ENCODE measurements at places on chromosomes 2 and 18.
A peak's percentile ranks its signal among the peaks of the same experiment; 100 is the strongest.

DNA sequence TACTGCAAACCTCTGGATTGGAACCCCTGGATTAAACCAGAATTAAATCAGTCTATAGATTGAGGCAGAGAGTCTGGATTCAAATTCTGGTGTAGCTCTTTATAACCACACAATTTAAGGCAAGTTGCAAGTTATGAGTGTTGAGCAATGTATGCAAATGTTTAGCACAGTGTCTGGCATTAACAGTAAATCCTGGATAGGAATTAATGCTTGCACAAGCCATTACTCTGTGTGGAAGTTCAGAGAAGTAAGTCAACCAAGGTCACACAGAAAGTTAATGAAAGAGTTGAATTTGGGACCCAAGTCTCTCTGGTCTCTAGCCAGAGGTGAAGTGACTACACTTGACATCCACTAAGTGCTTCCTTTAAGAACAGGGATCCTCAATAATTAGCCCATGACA lies 2.0 kb upstream of the MARCO start:
- DNase-seq = no peak

- DNase-seq = no peak
Observed at GRCh38 chr2:238286551-238286950, 1.9 kb downstream of the PER2 start.

GRCh38 chr2:205387350-205388055 lies 294.8 kb upstream of the NRP2 start:
- DNase-seq = no peak

DNA sequence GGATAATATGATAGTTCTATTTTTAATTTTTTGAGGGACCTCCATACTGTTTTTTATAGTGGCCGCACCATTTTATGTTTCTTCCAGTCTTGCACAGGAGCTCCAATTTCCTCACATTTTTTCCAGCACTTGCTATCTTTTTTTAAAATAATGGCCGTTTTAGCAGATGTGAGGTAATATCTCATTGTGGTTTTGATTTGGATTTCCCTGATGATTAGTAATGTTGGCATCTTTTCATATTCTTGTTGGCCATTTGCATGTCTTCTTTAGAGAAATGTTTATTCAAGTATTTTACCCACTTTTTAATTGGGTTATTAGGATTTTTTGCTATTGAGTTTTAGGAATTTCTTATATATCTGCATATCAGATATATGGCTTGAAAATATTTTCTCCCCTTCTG lies 29.9 kb upstream of the NAPG start:
- DNase-seq = no peak

GRCh38 chr2:109331896-109332848 lies 203.2 kb downstream of the SH3RF3 start:
- DNase-seq = no peak

GRCh38 chr2:54061272-54061671 lies 54.1 kb upstream of the ACYP2 start:
- no peak for DNase-seq

DNA sequence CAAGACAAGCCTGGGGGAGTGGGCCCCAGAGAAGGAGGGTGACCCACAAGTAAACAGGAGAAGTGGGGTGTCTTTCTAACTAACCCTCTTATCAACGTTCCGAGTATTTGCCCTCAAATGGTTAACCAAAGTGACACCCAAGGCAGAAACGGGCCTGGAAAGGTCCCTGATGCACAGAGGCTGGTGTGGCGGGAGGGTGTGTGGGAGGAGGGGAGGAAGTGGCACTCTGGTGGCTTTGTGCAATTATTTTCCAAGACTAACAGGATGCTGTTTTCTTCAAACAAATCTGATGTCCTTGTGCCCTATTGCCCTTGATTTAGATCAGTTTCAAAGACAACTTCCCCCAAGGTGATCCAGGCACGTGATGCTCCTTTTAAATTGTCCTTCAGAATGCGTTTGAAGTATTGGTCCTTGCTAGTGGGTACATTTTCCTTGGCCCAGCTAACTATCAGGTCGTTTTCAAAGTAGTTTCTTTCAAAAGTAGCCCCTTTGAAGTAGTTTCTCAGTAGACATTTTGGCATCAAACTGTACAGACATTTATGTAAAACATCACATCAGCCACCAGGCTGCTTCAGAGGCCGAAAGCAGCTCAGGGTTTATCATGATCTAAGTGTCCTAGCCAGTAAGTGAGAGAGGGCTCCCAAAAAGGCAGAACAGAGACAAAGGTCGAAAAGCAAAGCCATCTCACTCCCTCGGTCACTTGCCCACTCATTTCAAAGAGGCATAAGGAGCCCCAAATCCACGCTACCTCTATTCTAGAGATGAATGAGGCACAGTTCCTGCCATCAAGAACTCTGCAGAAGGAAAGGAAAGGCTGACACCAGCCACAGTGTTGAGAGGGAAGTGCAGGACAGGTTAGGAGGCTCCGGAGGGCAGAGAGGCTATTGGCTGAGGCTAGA lies 371.1 kb upstream of the ID2 start:
- peak; percentile 47 for DNase-seq

GRCh38 chr2:239429473-239430350 lies 28.9 kb upstream of the HDAC4 start:
- DNase-seq = no peak

DNA sequence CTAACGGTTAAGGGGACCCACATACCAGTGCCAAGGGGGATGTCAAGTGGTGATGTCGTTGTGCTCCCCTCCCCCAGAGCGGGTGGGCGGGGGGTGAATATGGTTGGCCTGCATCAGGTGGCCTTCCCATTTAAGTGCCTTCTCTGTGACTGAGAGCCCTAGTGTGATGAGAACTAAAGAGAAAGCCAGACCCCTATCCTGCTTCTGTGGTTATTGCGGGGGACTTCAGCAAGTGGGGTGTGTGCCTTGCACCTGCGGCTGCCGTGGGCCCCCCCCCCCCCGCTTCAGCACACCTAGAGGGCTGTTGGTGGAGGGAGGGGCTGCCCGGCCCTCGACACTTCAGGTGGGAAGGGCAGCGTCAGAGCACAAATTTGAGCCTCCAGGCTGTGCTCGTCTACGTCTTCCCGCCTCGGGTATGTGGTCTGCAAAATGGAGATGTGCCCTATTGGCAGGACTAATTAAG lies 6.1 kb downstream of the CTDSP1 start:
- DNase-seq = no peak

DNA sequence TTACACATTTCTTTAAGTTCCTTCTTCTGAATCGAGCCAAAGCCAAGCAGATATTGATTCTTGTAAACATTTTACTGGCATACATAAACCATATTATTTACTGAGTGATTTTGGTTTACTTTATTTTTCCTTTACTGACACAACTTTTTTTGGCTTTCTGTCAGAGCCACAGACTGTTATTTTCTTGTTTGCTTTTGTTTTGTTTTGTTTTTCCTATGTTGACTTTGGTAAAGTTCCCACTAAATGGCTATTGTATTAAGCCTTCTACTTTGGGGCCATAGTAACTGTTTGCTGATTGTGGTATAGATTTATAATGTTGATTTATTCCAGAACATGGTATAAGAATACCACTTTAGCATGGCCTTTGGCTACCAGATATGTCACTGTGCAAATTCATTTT lies 419.4 kb downstream of the DCDC2C start:
- DNase-seq = no peak

DNA sequence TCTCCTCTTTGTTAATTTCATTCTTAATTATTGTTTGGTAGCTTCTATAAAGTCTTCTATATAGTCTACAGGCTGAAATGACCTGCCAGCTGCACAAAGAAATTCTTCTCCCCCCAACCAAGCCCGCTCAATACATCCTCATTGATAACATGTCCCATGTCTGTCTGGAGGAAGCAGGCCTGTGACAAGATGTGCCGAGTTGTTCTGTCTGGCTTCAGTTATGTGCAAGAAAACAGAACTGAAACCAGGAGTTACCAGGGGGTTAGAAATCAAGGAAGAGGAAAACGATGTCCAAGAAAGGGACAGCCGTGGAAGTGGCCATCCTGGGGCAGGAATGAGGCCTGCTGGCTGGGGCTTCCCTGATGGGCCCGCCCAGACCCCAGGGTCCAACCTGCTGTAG lies 57.6 kb downstream of the MTCL1 start:
- DNase-seq = no peak

- no peak for DNase-seq
Observed at GRCh38 chr18:72910045-72910444, 42.3 kb upstream of the NETO1 start.

- DNase-seq = no peak
Observed at GRCh38 chr18:75810961-75811551, 383.6 kb upstream of the SMIM21 start.

- DNase-seq = no peak
Observed at GRCh38 chr2:28544036-28544346, 48.1 kb downstream of the PLB1 start.

- DNase-seq = no peak
Observed at GRCh38 chr2:222569826-222570225, 86.1 kb downstream of the FARSB start.

DNA sequence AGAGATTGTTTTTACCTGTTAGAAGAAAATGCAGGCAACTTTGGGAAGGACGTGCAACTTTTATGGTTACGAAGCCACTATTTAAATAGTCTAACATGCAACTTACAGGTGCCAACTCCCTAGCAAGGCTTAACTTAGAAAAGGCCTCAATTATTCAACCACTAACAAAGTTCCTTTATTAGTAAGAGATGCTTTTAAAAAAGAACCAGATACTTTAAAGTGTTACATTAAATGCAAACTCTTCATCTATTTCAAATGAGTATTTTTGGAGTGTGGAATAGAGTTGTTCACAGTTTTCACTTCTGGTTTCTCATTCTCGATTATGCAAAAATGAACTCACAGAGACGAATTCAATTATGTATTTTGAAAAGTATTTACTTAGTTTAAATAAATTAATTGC lies 51.7 kb downstream of the PELI1 start:
- no peak for DNase-seq

- DNase-seq = no peak
Observed at GRCh38 chr18:892316-892715, 12.4 kb upstream of the ADCYAP1 start.

- no peak for DNase-seq
Observed at GRCh38 chr18:79682894-79683625, 3.5 kb downstream of the CTDP1 start.

- no peak for DNase-seq
Observed at GRCh38 chr18:45448871-45449270, 166.4 kb upstream of the SLC14A2 start.

DNA sequence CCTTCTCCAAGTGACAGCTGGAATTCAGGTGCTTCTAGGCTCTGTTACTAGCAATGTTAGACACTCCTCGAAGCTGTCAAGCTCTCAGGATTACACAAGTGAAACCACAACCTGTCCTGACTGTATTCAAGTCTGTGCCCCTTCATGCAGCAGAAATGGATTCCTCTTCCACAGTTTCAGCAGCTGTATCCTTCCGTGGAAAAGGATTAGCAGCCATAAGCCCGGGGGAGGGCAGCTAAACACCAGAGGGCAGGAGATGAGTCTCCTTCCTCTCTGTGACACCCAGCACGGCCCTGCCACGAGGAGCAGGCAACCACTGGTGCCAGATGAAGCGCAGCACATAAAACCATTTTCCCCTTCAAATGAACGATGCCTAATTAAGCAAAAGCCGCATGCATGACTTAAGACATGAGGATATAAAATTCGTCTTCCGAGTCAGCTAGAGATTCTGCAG lies 1.2 kb downstream of the ST3GAL5 start:
- peak; percentile 32 for DNase-seq

- DNase-seq = no peak
Observed at GRCh38 chr2:9085353-9085752, 81.9 kb upstream of the MBOAT2 start.

DNA sequence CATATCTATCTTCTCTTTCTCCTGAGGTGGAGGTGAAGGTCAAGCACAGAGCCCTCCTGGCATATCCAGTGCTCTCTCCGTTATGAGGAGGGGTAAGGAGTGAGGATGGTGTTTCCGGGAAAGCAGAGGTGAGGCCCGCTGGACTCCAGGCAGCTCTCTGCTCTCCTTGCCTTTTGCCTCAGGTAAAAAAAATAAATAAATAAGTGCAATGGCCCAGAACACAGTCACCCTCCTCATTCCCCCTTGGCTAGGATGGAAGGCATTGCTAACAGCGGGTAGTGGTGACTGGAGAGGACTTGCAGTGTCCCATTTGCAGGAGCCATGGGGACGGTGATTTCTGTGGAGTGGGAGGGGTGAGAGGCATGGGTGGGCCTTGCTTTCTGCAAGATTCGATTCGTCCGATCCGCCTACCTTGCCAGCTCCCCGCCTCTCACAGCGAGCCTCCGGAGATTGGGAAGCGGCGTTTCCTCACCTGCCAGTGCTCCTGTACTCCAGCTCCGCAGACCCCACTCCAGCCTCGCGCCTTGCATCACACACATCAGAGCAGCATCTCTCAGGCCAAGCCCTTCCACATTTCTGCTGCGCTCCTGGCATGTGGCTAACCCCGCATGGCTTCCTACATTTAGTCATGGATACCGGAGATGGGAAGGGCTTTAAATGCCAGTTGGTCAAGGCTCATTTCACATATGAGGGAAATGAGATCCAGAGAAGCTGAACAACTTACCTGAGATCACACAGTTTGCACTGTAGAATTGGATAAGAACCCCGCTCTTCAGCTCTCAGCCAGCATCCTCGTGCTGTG lies 155.2 kb downstream of the VAPA start:
- DNase-seq = no peak

- no peak for DNase-seq
Observed at GRCh38 chr18:37402735-37403099, 162.9 kb downstream of the CELF4 start.

- DNase-seq = no peak
Observed at GRCh38 chr2:48278590-48278989, 251.4 kb upstream of the STON1 start.

DNA sequence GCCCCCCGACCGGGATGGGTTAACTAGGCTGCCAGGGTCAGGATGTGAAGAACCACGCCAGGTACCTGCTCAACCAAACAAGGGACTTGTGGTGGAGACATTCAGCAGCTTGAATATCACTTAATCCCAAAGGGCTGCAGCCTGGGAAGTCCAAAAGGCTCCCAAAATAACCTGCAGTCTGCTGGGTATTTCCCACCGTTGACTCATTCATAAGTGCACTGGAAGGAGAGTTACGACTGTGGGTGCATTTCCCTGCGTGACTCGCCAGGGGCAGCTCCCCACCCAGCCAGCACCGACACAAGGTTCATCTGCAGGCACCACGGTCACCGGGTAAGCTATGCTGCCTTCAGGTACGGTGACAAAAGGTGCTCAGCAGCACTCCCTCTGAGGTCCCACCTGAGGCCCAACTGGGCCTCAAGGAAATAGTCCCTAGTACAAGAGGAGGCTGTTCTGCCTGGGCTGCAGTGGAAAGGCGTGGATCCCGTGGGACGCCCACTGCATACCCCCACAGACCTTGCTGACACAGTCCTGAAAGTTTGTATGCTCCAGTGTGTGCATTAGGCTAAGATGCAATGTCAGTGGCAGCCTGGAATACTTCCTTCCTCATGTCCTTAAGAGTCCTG lies 86.5 kb downstream of the UXS1 start:
- no peak for DNase-seq

DNA sequence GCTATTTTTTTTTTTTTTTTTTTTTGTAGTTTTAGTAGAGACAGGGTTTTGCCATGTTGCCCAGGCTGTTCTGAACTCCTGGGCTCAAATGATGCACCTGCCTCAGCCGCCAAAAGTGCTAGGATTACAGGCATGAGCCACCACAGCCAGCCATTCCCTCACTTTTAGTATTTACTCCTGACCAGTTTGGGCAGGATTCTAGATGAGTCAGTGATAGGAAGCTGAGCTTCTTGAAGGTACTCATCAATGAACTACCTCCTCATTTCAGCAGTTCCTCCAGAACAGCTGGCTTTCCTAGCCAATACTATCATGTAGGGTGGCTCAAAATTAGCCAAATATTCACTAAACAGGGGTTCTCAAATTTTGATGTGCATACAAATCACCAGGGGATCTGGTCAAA lies 57.2 kb downstream of the CYBRD1 start:
- DNase-seq = no peak
